ENCODE measurements at places on chromosomes 7 and 10. TPM values are rescaled to one million over a fixed set of nuclear protein-coding genes. Genes with fewer than 3 reads are reported as not detected.

DNA sequence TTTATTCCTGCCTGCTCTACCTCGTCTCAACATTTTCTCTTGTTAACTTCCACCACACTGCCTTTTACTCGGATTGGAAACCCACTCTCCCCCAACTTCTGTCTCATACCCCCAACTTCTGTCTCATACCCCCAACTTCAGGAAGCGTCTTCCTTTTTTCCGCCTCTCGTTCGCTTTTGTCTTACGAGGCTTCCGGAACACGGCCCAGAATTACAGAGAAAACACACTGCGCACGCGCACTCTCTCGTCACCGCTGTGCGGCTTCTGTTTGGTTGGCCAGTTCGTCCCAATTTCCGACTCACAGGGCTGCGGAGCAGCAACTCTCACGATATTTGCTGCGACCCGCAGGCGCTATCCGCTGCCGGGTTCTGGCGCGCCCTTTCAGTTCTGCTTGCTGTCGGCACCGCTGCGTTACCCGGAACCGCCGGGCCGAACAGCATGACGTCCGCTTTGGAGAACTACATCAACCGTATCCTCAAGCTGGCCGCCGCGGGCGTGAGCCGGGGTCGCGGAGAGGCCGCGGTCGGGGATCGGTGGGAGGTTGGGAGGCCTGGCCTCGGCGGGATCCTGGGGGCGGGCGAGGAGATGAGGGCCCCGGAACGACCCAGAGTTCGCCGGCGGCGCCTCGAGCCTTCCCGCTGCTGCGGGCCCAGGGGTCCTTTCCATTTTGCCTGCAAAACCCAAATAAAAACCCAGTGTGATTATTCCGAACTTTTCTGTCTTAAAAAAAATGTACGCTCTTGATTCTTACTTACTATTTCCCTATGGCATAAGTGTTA lies at the start of gene LSM8:
TSS of gene LSM8 (plus strand) at position 379 of the 779 bp plus-strand sequence. CDS start at position 439, 60 bp downstream.
- peak; percentile 99 for DNase-seq

GRCh38 chr10:114142018-114142417 lies 32.0 kb downstream of the CCDC186 start:
- no peak for DNase-seq

DNA sequence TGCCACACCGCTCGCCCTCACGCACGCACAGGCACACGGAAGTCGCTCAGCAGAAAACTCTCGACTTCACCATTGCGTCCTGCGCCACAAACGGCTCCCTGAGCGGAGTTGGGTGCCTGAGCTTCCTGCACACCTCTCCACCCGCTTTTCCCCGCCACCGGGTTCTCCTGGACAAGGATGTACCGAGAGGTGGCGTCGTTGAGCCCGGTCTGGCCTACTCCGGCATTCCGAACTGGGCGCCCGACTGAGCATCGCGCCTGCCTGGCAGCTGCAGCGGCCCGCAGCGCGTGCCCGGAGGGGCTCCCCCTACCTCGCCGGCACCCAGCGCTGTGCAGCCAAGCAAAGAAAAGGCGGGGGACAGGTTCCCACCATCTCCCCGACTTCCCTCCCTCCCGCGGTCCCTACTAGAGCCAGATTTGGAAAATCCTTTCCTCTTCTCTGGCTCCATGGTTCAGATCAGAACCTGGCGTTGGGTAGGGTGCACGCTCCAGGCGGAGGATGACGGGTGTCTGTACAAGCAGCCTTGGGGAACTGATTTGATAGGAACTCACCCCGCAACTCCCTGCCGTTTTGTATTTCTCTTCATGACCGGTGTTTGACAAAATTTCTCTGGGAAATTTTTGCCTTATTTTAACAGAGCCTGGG lies 1.7 kb downstream of the SORCS3 start:
- peak; percentile 69 for DNase-seq

GRCh38 chr7:37201003-37201875 lies 247.4 kb downstream of the ELMO1 start:
- peak; percentile 85 for DNase-seq

GRCh38 chr7:118995350-118995749 lies 770.8 kb downstream of the ANKRD7 start:
- DNase-seq = no peak

DNA sequence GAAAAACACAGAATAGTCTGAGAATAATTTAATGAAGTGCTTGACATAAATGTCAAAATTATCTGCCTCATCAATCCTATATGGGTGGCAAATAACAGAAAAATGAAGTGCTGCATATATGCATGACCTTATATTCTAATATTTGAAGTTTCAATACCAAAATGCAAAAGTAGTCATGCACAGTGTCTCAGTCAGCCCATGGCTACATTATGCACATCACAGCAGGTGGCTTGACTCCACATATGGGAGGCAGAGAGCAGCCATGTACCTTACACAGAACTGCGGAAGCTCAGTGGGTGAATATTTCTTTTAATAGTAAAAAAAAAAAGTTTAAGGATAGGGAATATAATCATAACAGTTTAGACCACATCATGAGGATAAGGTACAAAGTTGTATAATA lies 17.4 kb upstream of the LIPN start:
- no peak for DNase-seq

GRCh38 chr10:89425000-89425399 lies 10.6 kb downstream of the IFIT5 start:
- no peak for DNase-seq

GRCh38 chr7:106538638-106539037 lies 122.3 kb downstream of the CCDC71L start:
- no peak for DNase-seq

GRCh38 chr7:22697876-22698606 lies 29.0 kb upstream of the IL6 start:
- DNase-seq = no peak

GRCh38 chr7:133633055-133633454 lies 380.2 kb downstream of the EXOC4 start:
- no peak for DNase-seq

STEAP1B gene
- 64.1 TPM for total RNA-seq

MACROH2A2 gene
- total RNA-seq = 3.8 TPM

EVX1 gene
- total RNA-seq = not detected

- no peak for DNase-seq
Observed at GRCh38 chr7:510782-511281, 8.8 kb downstream of the PDGFA start.

- DNase-seq = no peak
Observed at GRCh38 chr7:118252087-118252486, 27.6 kb downstream of the ANKRD7 start.

DNA sequence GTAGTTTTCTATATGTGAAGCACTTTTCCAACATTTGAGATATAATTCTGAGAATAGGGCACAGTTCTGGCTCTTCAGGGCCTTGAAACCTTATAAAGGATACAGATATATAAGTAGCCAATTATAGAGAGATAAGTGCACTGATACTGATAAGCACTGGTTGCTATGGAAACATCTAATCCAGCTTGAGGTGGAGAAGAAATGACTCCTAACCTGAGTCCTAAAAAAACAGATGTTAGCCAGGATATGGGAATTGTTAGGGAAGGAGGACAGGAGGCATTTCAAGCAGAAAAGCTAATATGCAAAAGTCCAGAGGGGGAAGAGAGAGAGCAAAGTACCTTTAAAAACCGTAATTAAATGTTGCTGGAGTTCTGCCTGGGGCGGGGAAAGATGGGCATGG lies 30.8 kb downstream of the STRIP2 start:
- no peak for DNase-seq

Data from SK-MEL-5 (cell line).